LHCN-M2 (cell line): ENCODE measurements at places on chromosomes 11 and 22. TPM values are rescaled to one million over a fixed set of nuclear protein-coding genes. Genes with fewer than 3 reads are reported as not detected.

GRCh38 chr11:116637766-116638165 lies 135.0 kb downstream of the BUD13 start:
- no peak for DNase-seq

DNA sequence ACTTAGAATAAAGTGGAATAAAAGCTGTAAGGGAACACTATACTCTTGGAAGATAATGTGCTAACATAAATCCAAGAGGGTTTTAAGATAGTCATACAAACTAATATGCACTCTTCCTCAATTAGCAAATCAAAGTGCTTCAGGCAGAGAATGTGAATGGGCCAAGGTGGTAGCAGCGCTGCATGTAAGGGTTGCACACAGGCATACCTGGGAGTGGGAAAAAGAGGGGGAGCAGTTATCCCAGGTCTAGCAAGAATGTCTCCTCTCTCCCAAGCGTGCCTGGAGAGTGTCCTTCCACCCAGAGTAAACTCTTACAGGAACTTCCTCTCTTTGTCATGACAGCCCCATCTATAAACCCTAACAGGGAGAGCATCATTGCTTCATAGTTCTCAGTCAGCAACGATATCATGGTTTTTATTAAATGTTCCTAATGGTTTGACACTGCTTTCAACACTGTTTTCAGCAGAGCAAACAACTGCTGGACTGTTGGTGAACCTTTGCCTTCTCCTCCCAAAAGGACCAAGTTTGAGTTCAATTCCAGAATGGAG lies 61.6 kb downstream of the SYTL2 start:
- DNase-seq, result no peak

- DNase-seq, result peak; percentile 87
These were observed 1.7 kb downstream of the QSER1 start for GRCh38 chr11:32894149-32894827.

DNA sequence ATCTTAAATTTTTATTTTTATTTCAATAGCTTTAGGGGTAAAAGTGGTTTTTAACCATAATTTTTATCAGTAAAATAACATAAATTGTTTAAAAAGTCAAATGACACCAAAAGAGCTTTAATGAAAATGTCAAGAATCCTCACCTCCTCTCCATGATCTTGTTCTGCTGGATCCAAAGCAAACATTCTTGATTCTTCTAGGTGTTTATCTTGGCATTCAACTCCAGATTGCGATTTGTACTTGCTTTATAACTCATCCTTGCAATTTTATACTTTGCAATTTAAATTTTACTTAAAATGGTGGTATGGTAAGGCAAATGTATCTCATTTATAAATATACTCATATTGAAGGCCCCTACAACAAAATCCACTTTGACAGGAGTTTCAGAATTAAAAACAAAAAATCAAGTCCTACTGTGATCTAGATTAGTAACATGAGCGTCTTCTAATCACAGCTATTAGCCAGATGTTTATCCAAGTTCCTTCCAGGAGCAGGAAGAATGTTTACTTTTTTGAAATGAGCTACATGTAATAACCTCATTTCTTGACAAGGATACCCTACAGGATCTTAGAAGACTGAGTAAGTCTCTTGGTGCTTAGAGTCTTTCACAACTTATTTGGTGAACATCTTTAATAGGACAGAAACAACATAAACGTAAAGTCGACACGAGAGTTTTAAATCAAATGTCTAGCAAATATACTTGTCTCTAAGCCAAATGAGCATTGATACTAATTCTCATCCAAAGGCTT lies 72.4 kb upstream of the CARD18 start:
- DNase-seq, result peak; percentile 14

GRCh38 chr11:3902441-3902840 lies 47.0 kb downstream of the STIM1 start:
- DNase-seq, result no peak

- DNase-seq, result no peak
These were observed 129.9 kb downstream of the ARL14EP start for GRCh38 chr11:30452842-30453241.

DNA sequence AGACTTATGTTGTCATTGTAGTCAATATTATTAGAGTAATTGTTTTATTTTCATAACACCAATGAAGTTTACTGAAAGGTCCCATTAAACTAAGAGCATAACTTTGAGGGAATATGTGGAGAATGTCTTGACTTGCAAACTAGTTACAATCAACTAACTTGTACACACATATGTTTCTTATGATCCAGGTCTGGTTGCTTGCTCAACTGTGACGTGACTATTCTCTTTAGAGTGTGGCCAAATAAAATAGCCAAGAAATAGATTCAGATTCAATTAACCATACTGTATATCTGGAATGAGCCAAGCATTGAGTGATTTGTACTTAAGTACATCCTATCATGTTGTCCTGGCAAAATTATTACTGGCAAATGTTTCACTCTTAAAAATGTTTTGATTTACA lies 101.7 kb downstream of the METTL15 start:
- DNase-seq, result no peak

DNA sequence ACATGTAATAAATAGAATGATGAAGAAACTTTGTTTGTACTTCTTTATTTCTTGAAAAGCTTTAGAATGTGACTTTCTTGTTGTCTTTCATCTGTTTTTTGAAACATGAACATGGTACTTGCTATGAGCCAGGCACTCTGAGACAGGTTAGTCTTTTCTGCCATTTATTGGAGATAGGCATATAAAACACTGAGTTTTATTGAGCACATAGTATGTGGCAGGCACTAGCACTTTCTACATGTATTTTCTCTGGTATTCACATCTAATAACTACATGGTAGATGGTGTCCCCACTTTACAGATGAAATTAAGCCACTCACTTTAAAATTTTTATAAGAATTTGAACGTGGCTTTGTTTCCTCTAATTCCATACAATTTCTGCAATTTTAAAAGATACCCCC lies 7.7 kb upstream of the ANKRD42 start:
- no peak for DNase-seq

GRCh38 chr11:131827430-131827829 lies 457.0 kb downstream of the NTM start:
- no peak for DNase-seq

GRCh38 chr11:92383430-92383829 lies 158.8 kb downstream of the FAT3 start:
- DNase-seq, result peak; percentile 79

GRCh38 chr11:32152216-32152615 lies 61.3 kb downstream of the RCN1 start:
- DNase-seq, result no peak

- DNase-seq, result no peak
These were observed 6.4 kb downstream of the FGF19 start for GRCh38 chr11:69697469-69697843.

DNA sequence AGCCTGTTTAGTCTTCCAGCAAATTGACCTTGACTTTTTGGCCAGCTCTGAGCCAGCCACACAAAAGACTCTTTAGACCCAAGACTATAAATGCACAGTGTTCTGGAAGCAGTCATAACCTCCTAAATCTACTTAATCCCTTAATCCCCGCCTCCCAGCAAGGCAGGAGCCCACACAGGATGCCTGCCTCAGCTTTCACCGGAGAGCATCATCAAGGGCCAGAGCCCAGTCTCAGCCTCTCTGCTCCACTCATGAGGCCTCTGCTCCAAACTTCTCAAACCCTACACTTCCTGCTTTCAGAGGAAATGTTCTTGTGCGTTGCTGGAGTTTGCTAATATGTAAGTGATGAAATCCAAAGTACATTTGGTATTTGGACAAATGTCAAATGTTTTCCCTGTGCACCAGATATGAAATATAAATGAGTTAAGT lies 57.9 kb upstream of the FSHB start:
- DNase-seq, result no peak

DNA sequence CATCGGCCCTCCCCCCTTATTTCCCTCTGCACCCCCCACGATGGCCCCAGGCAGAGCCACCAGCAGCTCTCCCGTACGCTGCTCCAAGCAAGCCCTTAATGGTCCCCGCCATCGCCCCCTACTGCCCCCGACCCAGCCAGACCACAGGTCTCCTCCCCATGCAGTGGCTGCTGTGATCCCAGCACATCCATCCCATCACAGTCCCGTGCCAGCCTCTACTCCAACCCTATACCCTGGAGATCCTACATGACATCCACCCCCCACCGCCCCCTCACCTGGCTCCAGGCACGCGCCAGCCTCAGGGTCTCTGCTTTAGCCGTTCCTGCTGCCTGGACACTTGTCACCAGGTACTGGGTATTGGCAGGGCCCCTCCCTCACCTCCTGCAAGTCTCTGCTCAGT lies 85.8 kb upstream of the RTL6 start:
- DNase-seq, result no peak

- no peak for DNase-seq
These were observed 8.5 kb downstream of the FHIP1B start for GRCh38 chr11:6225896-6226295.

DNA sequence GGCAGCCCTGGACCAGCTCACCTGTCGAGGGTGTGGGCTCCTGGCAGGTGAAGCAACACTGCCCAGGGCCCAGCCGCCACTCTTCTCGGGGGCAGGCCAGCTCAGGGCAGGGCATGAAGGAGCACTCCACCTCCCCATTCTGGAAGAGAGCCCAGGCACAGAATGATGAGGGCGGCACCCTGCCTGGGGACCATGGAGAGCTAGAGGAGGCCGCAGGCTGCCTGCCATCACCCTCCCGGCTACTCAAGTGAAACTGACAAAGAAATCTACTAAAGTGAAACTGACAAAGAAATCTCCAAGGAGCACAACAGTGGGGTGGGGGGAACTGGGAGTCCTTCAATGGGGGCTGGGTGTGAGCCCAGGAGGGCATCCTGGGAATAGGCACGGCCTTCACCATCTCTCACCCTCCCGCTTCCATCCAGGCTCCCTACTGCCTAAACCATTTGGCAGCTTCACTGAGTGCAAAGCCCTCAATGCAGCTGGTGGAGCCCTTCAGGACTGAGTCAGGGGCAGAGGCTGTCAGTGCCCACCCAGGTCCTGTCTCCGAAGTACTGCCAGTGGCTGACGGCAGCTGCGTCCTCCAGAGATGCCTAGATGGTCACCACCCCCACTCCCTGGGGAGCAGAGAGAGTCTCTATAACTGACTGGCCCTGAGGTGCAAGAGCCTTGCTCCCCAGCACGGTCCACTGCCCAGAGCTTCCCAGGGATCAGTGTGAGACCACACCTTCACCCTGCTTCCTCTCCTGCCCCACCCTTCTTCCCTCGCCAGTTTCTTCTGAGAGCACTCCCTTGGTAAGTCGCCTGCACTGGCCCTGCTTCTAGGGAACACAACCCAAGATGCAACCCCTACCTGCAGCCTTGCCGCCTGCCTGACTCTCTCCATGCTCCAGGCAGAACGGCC lies 21.7 kb downstream of the VWCE start:
- DNase-seq, result no peak

GRCh38 chr22:42439021-42439567 lies 6.9 kb upstream of the NFAM1 start:
- no peak for DNase-seq

GRCh38 chr11:68037411-68038225 lies 1.2 kb upstream of the TCIRG1 start:
- DNase-seq, result no peak

- DNase-seq, result peak; percentile 3
These were observed 73.3 kb upstream of the FAR1 start for GRCh38 chr11:13595166-13595565.

DNA sequence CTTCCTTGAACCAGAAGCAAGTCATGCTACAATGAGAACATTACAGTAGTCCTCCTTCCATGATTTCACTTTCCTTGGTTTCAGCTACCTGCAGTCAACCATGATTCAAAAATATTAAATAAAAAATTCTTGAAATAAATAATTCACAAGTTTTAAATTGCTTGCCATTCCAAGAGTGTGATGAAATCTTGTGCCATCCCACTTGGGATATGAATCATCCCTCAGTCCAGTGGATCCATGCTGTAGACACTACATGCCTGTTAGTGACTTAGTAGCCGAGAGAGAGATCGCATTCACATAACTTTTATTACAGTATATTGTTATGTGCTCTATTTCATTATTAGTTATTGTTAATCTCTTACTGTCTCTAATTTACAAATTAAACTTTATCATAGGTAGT lies 6.0 kb downstream of the HOATZ start:
- DNase-seq, result peak; percentile 70

GRCh38 chr11:64876229-64876750 lies 2.1 kb downstream of the EHD1 start:
- DNase-seq, result no peak

DNA sequence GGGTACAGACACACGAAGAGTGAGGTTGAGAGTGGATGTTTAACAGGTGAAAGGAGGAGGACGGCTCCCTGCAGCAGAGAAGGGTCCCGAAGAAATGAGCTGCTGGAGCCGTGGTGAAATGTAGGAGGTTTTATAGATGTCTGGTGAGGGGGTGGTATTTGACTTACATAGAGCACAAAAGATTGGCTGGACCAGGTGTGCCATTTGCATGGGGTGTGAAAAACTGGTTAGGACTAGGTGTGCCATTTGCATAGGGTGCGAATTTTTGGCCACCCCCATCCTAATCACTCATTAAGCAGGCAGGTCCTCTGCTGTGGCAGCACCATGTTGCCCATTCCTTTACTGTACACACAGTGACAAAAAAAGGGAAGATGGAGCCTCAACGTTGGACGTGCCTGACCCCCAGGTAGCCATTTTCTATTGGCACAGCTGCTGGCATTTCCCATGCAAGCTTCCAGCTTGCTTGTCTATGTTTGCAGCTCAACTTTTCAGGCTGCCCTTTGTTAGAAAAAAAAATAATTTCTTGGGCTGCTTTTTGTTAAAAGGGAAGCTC lies 581.7 kb upstream of the B3GAT1 start:
- no peak for DNase-seq

GRCh38 chr11:128195756-128196155 lies 391.6 kb downstream of the ETS1 start:
- DNase-seq, result no peak

GRCh38 chr11:125372088-125372487 lies 124.0 kb downstream of the FEZ1 start:
- no peak for DNase-seq

GRCh38 chr11:76613901-76614300 lies 56.6 kb downstream of the LRRC32 start:
- no peak for DNase-seq

- no peak for DNase-seq
These were observed 2.9 kb downstream of the PIK3IP1 start for GRCh38 chr22:31289344-31289743.

CHADL gene
- 0.19 and 2.4 TPM in 2 replicates for total RNA-seq

C22orf31 gene
- not detected in 2 replicates for total RNA-seq

MMP12 gene
- 0.19 TPM in 1 of 2 replicates, not detected in the other for total RNA-seq

TSSK2 gene
- total RNA-seq, result not detected in 2 replicates

ENTHD1 gene
- not detected in 2 replicates for total RNA-seq

SLCO2B1 gene
- not detected in 2 replicates for total RNA-seq

GRM5 gene
- total RNA-seq, result not detected in 2 replicates

ACRV1 gene
- total RNA-seq, result not detected in 2 replicates

TTC38 gene
- total RNA-seq, result 38.0 and 38.6 TPM in 2 replicates

CBLIF gene
- total RNA-seq, result not detected in 2 replicates

RASL10A gene
- 0.06 TPM in 1 of 2 replicates, not detected in the other for total RNA-seq

OR5B3 gene
- not detected in 2 replicates for total RNA-seq

SYCE3 gene
- not detected in 2 replicates for total RNA-seq

CABP7 gene
- not detected in 2 replicates for total RNA-seq
